ENCODE measurements at places on chromosomes 11 and 22. TPM values are rescaled to one million over a fixed set of nuclear protein-coding genes. Genes with fewer than 3 reads are reported as not detected.

DNA sequence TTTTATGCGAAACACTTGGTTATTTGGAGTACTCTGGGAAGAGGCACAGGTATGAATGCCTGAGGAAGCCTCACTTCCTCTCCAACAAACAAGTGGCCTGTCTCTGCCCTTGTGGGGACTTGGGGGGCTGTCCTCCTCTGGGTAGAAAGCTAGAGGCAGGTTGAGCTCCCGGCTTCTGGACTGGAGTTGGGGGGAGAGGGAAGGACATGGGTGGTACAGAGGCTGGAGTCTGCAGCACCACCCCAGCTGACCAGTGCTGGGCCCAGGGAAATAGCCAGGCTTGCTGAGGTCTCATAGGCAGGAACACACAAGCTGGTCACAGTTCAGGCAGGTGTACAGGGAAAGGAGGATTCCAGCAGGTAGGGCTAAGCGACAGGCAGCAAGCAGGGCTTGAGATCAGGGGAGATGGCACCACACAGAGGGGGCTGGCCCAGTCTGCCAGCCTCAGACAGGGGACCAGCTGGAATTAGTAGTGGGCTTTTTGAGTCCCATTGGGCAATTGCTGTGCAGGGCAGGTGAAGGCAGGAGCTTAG lies 135.3 kb upstream of the TEAD1 start:
- DNase-seq, result no peak

GRCh38 chr11:13880634-13881033 lies 81.9 kb upstream of the SPON1 start:
- DNase-seq, result no peak

GRCh38 chr22:21652010-21652546 lies 10.0 kb downstream of the SDF2L1 start:
- peak; percentile 92 for DNase-seq

DNA sequence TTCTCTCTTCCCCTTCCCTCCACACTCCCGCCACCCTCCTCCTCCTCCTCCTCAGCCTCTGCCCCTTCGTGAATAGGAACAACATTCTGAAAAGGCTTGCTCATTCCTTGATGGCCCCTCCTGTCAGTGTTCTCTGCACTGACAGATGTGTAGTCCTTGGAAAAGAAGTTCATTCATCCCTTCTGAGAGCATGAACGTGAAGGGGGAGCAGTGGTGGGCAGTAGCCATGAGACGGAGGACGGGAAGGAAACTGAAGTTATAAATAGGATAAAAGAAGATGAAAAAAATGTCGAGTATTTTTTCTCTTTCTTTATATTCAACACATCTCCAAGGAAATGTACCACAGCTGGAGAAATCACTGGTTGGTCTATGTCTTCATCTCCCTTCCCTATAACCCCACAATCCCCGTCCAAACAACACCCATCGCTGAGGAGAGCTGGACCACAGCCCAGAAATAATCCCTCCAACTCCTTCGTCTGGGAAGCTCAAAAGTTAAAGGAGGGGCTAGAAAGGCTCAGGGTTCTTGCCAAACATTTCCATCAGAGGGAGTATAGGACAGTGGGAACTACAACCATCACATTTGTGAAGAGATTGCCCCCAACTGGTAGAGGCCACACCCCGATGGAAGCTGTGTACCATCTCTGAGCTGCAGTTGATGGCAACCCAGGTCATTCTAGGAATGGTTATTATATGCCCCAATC lies 33.5 kb downstream of the ETS1 start:
- DNase-seq, result no peak

- no peak for DNase-seq
Observed at GRCh38 chr11:131593301-131593700, 222.9 kb downstream of the NTM start.

GRCh38 chr11:57240757-57241156 lies 3.7 kb upstream of the APLNR start:
- no peak for DNase-seq

GRCh38 chr11:85855341-85855656 lies at the start of gene CCDC83:
Gene CCDC83, plus strand, starts transcription at chr11:85855383. Its CDS starts 9,741 bp downstream, at chr11:85865124.
- no peak for DNase-seq

DNA sequence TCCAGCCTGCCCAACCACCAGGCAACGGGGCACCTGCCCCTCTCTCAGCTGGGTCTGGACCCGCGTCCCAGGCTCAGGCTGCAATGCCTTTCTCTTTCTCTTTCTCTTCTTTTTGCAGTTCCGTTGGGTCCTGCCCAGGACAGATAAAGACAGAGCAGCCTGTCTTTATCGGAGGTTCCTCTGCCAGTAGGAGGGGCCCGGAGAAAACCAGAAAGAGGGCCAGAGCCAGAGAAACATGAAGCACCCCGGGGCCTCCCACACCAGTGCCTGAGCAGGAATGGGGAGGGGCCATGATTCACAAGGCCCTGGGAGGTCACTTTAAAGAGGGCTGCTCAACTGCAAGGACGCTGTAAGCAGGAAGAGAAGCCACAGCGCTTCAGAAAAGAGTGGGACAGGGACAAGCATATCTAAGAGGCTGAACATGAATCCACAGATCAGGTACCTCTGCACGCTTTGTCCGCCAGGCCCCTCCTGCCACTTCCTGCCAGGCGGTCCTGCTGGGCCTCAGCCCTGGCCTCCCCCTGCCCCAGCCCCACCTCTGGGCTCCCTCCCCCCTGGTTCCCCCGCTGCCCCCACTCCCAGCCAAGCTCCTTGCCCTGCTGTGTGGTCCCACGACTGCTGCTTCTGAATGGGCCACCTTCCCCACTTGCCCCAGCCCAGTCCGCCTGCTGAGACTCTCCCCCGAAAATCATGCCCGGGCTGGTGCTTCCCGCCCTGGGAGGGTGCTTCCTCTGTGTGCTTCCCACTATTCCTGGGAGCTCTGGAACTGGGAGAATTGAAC lies at the start of gene APOBEC3C:
Gene APOBEC3C, plus strand, starts transcription at position 316 of the 781 bp plus-strand sequence. Its CDS starts 106 bp downstream, at position 422.
- peak; percentile 89 for DNase-seq

- no peak for DNase-seq
Observed at GRCh38 chr11:128581561-128582272, 5.6 kb downstream of the ETS1 start.

DNA sequence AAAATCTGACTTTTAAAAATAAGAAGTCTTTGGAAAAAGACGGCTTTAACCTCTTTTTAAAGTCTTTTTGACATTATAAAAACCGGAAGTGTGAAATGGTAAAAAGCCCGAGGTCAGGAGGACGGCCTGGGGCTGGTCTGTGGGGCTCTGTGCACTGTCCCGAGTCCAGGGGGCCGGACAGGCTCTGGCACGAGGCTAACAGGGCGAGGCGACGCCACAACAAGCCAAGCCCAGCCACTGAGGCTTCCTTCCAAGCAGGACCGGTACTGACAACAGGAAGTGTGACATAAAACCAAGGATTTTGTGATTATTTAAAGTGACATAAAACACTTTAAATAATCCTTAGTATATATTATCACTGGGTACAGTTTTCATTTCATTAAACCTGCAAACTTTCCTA lies 39.2 kb downstream of the BRD1 start:
- peak; percentile 29 for DNase-seq

DNA sequence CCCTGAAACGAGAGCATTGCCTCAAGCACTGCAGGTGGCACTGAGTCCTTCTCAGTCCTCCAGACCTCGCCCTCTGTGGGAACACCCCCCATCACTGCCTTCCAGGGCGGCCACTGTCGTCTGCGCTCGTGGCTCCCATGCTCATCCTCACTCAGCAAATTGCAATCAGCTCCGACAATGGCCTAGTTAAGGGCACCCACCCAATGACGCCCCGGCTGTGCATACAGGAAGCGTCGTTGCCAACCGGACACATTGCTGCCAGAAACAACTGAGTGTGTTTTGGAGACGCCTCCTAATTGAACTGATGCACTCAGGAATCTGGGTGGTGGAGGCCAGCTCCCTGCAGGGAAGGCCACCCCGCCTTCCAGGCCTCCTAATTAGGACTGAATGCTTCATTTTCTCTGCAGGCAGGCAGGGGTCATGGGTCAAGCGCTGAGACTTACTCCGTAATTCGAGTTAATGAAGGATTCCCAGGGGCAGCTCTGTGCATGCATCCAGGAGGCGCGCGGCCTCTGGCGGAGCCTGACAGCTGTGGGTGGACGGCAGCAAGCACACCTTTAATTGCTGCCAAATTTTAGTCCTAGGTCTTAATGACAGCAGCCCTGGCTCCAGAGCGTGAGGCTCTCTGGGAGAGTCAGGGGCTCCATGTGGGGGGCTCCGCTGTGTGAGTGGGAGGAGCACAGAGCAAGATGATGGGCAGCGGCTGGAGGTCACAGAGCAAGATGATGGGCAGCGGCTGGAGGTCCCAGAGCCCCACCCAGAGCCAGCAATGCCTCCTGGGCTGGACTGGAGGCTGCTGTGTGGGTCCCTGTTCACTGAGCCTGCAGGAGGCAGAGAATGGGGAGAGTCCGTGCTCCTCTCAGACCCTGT lies 199.0 kb downstream of the BRD1 start:
- DNase-seq, result no peak

- no peak for DNase-seq
Observed at GRCh38 chr11:126821827-126822226, 178.7 kb downstream of the KIRREL3 start.

DNA sequence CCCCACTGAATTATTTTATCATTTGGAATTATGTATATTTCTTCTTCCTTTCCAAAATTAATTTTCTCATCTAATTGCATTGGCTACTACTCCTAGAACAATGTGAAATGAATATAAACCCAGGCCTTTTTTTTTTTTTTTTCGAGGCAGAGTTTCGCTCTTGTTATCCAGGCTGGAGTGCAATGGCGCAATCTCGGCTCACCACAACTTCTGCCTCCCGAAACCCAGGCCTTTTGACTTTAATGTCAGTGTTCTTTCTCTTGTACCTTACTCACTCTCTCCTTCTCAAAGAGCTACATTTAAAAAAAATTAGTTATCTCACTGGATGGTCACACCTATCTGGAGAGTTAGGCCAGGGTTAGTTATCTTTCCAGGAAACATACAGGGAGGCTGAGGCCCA lies 35.3 kb upstream of the LRRC32 start:
- no peak for DNase-seq

- peak; percentile 32 for DNase-seq
Observed at GRCh38 chr22:46561435-46561905, 24.1 kb upstream of the CELSR1 start.

GRCh38 chr22:32236970-32237369 lies 18.2 kb downstream of the SLC5A4 start:
- no peak for DNase-seq

DNA sequence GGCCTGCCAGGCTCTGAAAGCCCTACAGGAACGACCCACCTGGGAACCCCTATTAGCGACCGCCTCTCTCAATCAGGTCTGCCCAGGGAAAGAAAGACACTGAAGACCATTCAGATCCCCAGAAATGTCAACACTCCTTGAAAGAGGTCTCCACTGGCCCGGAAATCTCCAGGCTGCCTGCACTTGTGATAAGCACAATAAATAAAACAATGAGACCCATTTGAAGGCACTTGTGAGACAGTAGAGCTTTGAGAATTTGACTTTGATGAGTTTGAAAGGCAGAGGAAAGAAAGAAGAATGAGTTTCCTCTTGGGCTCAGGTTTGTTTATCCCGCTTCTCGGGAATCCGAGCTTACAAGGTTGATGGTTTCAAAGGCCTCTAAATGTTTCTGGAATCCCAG lies 416.3 kb downstream of the BUD13 start:
- no peak for DNase-seq

- DNase-seq, result no peak
Observed at GRCh38 chr22:40726514-40726913, 47.2 kb downstream of the MCHR1 start.

DNA sequence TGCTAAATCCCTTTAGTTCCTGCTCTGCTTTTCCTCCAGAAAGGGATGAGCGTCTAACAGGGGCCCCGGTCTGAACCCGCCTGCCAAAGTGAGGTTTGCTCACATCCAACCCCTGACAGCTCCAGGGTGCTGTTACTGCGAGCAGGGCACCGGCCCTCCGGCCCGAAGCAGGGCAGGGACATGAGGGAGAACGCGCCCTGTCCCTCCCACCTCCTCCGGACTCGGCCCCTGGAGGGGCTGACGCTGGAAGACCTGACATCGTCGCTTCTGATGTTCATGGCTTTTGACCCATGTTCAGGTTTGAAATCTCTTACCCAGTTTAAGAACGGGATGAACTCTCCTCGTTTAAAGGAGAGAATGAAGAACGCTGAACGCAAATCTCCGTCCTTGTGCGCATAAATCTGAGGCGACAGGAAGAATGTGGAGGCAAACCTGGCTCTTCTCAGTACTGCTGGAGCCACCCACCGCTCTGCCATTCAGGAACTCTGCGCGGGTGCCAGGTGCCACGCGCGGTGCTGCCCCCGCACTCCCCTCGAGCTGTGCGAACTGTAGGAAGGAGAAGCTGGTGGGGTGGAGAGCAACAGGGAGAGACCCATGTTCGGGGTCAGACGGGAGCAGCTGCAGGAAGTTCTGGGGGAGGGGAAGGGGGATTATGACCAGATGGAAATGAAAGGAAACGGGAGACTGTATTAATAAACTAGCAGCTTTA lies 826 bp upstream of the EEF1G start:
- DNase-seq, result no peak

GRCh38 chr11:91846002-91846401 lies 378.6 kb upstream of the FAT3 start:
- no peak for DNase-seq

DNA sequence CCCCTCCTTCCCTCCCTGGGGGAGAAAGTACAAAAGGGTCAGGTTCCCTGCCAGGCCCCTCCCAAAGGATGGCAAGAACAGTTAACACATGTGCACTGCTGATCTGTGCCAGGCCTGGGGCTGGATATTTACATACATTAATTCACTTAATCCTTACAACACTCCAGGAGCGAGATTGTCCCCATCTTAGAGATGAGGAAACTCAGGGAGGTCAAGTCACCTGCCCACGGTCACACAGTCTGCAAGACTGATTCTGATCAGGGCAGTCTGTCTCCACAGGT lies 36.5 kb downstream of the NECTIN1 start:
- no peak for DNase-seq

- DNase-seq, result no peak
Observed at GRCh38 chr11:36657610-36658267, 59.7 kb upstream of the RAG2 start.

The GAL gene
- total RNA-seq, result not detected

The NRXN2 gene
- total RNA-seq, result not detected

The MAPK8IP1 gene
- 0.50 TPM for total RNA-seq

The NEFH gene
- total RNA-seq, result 2.9 TPM

The GSTP1 gene
- total RNA-seq, result 198 TPM

The HDHD5 gene
- total RNA-seq, result 27.1 TPM

The TNNI2 gene
- total RNA-seq, result 0.60 TPM

The OR4X1 gene
- not detected for total RNA-seq

The P2RY2 gene
- total RNA-seq, result not detected

The SHISAL1 gene
- not detected for total RNA-seq

Data from activated CD4-positive, alpha-beta memory T cell treated with anti-CD3 and anti-CD28 coated beads, Interleukin-2, amount 10 ng/mL, durations not matched to agents 7 days and 5 days (primary cell).